Activated naive CD4-positive, alpha-beta T cell treated with anti-CD3 and anti-CD28 coated beads, Interleukin-2, amount 50 U/mL, for 72 hours (primary cell): ENCODE measurements at places on chromosomes 7 and 10.

DNA sequence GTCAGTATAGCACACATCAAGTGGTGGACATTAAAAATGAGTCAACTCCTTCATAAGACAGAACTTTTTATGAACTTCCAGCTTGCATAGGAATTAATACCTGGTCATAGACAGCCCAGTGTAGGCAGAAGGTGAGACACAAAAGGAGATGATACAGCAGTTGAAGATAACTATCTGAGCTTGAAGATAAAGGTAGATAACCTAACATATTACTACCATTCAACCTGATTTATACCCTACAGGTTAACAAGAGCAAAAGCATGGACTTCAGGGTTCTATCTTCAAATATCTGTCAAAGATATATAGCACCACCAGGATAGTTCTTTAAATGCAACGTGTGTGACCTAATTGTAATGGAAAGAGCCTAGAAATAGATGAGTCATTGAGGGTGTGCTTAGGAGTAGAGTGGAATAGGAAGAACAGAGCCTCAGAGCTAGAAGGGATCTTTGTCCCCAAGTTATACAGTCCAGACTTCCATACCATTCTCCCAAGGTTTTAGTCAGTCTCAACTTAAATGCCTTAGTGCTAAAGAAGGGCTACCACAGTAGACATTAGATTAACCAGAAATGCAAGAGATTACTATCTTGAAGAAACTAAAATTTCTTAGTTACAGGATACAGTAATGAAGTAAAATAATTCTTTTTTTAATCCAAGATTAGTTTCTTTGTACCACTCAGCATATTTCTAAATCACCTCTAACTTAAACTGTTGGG, 9.2 kb downstream of the ZNF800 start:
- no peak for DNase-seq

DNA sequence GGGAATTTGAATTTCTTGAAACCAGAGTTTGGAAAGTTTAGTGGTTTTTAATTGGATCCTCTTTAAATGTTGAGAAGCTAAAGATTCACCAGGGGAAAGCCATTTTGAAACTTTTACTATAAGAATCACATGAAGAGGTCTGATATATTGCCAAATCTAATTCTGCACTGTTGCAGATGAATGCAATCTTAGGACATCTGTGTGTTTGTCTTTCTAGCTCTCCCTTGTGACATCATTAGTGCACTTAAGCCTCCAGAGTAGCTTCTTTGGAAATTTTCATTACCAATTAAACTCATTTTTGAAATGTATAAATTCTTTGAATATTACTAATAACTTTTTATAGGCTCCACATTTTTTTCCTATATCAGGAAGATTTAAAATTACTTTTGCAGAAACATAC, 160.2 kb downstream of the BICC1 start:
- no peak for DNase-seq

- DNase-seq: no peak
Observed at GRCh38 chr10:30606313-30606712, 23.2 kb downstream of the LYZL2 start.

- no peak for DNase-seq
Observed at GRCh38 chr10:103610083-103610472, 116.6 kb downstream of the NEURL1 start.

- DNase-seq: no peak
Observed at GRCh38 chr10:27383595-27384542, 120.2 kb upstream of the RAB18 start.
